ENCODE measurements at places on chromosomes 3 and 15.

- DNase-seq: no peak
Measured at GRCh38 chr15:99086327-99086667, 18.6 kb upstream of the SYNM start.

GRCh38 chr3:176521531-176522175 is 675.6 kb downstream of the TBL1XR1 start:
- DNase-seq: no peak

DNA sequence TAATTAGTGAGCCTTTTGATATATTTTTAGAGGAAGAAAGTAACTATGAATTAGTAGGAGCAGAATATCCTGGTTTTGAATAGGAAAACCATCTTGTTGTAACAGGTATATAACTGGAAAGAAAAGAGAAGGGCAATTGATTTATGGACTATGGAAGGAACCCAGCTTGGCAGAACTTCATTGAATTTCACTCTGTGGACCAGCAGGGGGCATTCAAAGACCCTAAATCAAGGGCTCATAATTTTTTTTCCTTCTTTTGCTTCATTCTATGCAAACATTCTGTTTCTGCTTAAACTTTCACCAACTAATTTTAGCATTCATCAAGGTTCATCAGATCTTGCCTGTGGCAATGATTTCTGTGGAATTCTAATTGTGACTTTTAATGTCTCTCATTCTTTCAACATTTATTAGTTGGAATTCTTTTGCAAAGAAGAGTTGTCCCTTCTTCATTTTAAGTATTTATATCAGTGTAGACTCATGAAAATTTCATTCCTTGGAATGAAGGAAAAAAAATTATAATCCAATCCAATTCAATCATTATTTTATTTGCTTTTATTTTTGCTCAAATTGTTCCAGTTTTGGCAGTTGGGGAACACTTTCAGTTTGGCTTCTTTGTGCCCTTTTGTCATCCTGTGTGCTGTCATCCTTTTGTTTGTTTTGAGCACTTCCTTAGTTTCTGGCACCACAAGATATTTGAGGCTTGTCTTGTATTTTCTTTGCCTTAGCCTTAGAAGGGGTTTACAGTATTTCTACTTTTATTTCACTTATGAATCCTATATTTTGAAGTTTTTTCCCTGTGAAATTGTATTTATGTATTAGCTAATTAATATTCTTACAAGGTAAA is 30.4 kb downstream of the NXPE3 start:
- no peak for DNase-seq

GRCh38 chr3:42195879-42196330 is 70.1 kb downstream of the CCK start:
- DNase-seq: no peak

DNA sequence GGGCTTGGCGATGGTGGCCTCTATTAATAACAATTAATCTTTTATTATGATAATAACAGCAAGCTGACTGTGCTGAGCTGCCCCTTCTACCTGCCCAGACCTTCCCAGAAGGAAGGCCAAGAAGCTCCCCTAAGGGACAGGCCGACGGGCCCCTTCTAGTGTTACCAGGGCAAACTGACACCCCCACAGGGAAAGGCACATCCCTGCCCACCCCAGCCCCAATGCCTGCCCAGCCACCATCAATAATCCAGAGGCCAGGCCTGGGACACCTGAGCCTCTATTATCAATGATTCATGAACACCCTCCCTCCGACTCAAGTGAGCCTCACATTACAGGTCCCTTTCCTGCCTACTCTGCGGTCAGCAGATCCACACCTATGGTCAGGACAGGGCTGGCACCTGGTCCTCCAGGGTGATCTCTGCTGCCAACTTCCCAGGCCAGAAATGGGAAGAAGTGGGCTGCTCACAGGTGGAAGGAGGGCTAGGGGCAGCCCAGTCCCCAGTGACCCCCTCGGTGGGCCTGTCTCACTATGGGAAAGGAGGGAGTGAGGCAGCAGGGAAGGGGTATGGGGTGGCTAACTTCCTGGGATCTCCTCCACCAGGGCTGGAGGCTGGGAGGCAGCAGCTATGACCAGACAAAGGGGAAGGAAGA is 1.8 kb downstream of the TWF2 start:
- DNase-seq: no peak

- no peak for DNase-seq
Measured at GRCh38 chr3:188272481-188273372, 118.8 kb downstream of the LPP start.

DNA sequence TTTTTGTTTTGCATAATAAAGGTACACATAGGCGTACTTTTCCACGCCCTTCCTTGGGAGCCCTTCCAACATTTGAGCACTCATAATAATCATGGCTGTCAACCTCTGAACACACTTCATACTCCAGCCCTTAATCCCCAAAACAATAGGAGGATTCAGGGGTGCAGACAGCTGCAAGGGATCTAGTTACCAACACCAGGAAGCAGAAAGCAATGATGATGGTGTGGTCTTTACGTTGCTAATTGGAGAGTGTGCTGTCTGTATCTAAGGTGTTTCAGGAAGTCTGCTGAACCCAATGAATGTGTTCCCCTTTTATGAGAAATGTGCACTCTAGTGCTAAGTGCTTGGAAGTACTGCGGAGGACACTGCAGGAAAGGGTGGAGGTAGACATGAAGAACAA is 60.3 kb upstream of the PDZRN3 start:
- no peak for DNase-seq

GRCh38 chr15:75565062-75565970 is 13.8 kb downstream of the PTPN9 start:
- no peak for DNase-seq

DNA sequence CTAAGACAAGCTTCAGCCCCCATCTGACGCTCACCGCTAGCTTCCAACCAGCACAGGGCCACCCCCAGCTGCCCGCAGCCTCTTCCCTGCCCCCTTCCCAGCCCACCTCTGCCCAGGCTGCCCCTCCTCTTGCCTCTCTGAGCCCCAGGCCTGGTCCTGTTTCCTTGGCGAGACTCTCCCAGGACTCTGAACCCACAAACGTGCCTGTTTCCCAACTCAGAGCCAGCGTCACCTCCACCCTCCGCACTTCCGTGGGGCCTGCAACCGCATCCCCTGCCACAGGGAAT is 35.0 kb downstream of the ZXDC start:
- DNase-seq: no peak

DNA sequence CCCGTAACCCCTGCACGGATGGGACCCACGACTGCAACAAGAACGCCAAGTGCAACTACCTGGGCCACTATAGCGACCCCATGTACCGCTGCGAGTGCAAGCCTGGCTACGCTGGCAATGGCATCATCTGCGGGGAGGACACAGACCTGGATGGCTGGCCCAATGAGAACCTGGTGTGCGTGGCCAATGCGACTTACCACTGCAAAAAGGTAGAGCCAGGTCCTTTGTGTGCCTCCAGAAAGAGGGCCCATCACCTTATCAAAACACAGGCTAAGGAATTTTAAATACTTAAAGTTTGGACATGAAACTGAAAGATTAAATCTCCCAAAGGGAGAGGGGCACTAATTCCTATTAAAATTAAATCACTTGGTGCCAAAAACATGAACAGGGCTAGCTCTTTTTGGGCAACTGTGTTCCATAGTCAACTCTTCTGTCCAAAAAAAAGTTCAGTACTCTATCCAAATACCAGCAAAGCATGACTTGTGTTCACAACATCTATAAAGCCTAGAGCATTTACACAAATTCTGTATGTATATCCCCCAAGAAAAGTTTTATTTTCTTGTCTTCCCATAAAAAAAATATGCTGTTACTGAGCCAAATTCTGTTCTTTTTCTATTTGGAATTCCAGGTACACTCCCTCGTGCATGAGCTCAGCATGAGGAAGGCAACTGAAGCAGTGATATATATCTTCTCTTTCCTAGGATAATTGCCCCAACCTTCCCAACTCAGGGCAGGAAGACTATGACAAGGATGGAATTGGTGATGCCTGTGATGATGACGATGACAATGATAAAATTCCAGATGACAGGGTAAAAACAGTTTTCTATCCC is 9.2 kb downstream of the THBS1 start:
- DNase-seq: no peak

Data from substantia nigra (tissue), 51 donors.